ENCODE measurements at places on chromosomes 16 and 17.
A peak's percentile ranks its signal among the peaks of the same experiment; 100 is the strongest.

DNA sequence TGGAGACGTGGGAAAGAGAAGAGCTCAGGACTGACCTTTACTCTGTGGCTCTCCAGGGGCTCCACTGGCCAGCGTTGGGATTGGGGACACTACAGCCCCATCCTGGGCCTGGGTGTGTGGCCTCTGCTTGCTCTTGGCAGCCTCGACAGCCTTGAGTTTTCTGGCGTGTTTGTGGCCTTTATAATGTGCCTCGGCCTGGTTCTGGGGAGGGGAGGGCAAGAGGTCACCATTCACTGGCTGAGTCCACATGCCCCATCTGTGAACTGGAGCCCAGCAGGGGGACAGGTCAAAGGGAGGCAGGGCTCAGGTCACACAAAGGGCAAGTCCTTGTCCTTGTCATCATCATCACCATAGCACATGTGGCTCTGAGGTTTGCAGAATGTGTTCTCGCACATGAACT is 11.7 kb downstream of the NKIRAS2 start:
- DNase-seq: no peak

GRCh38 chr16:69761983-69762813 is at the start of gene WWP2:
Gene WWP2 (plus strand): TSS chr16:69762332. CDS start chr16:69787011, 24,679 bp downstream.
- peak; percentile 88 for DNase-seq

DNA sequence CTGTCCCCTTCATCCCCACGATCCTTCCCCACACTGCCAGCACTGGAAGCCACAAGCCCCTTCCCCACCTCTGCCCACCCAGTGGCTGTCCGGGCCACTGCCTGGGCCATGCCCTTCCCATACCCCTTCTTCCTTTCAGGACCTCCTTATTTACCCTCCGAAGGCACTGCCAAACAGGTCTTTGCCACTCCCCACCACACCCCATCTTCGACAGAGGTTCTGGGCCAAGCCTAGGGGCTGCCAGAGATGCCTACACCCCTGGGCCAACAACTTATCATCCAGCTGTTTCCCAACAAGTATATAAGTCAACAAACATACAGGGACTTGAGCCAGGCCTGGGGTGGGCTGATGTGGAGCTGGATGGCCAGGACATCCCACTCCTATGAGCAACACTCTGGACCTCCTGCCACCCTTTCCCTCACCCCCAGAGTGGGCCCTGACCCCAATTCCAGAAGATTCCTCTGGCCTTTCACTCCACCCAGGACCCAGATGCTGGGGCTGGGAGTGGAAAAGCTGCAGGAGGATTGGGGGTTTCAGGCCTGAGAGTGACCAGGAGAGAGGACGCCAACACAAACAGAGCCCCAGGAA is 1.5 kb upstream of the PPP1R1B start:
- DNase-seq: no peak

GRCh38 chr17:42276609-42277341 is 584 bp upstream of the STAT5B start:
- peak; percentile 79 for DNase-seq

DNA sequence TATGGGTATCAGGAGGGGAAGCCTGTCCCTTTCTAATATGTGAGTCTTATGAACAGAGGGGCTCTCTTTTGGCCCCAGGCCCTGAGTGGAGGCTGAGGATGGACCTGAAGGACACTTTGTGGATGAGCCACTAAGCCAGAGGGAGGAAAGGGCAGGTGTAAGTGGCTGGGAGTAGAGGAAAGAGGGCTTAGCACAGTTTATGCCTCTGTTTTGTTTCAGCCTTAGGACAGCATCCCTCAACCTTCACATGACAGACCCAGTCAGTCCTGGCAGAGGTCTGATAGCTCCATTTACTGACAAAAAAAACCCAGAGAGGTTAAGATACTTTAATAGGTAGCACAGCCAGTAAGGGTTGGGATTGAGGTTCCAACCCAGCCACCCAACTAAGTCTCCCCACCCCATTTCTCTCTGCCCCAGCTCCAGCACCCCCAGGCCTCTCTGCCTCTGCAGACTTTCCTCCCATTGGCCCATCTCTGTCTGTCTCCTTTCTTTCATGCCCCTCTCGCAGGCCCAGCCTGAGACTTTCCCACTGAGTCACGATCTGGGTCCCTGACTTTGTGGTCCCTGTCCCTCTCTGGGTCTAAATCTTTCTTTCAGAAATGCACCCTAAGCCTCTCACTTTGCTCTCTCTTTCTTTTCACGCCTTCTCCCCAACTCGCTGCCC is 4.7 kb upstream of the TBX21 start:
- DNase-seq: no peak

DNA sequence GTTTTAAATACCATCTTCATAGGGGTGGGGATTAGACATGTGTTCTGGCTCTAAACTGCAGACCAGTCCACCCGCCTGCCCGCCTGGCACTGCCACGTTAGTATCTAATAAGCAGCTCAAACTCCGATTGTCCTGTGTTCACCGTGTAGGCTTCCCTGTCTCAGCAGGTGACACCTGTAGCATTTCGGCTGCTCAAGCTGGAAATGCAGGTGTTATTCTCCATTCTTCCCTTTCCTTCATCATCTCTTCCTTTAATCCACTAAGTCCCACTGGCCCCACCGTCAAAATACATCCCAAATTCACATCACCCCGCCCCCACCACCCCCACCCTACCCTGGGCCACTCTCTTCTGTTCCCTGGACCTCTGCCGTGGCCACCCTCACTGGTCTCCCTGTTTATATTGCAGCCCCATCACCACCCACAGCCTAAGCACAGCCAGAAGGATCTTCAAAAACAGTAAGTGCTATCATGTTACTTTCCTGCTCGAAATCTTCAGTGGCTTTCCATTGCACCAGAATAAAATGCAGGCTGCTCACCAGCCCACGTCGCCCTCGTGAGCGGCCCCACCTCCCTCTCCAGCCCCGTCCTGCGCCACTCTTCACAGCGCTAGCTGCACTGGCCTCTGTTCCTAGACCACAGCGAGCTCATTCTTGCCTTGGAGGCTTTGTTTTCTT is 65.1 kb downstream of the RTN4RL1 start:
- peak; percentile 56 for DNase-seq

- peak; percentile 55 for DNase-seq
Observed at GRCh38 chr17:82647593-82648164, 565 bp downstream of the WDR45B start.

DNA sequence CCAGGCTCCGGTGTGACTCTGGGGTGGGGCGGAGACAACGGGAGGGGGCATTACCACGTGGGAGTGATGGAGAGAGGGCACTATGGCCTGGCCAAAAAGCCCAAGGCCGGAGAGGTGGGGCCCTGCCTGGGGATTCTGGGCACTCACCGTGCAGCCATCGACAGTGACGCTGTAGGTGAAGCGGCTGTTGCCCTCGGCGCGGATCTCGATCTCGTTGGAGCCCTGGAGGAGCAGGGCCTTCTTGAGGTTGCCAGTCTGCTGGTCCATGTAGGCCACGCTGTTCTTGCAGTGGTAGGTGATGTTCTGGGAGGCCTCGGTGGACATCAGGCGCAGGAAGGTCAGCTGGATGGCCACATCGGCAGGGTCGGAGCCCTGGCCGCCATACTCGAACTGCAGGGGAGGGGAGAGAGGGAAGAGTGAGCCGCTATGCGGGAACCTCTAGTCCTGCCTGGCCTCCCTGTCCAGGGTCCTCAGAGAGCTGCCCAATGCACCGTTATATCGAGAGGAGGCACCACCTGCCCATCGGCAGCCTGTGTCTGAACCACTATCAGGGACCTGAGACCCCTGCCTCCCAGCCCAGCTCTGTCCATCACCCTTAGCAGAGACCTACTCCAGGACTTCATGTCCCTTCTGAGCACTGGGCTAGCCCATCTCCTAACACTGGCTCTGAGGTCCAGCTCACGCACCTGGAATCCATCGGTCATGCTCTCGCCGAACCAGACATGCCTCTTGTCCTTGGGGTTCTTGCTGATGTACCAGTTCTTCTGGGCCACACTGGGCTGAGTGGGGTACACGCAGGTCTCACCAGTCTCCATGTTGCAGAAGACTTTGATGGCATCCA is 15.6 kb downstream of the COL1A1 start:
- no peak for DNase-seq

DNA sequence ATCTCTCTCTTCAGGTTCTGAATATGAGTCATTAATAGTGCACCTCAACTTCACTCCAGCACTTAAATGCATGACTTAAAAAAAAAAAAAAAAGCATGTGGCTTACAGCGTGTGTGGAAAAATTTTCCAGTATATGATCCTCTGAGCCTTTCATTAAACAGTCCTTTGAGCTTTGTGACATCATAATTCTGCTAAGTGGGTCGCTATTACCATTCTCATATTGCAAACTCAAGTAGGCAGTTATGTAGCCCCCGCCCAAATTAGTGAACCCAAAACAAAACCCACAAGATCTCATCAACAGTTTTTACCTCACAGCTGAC is 672 bp downstream of the CMTR2 start:
- DNase-seq: no peak

DNA sequence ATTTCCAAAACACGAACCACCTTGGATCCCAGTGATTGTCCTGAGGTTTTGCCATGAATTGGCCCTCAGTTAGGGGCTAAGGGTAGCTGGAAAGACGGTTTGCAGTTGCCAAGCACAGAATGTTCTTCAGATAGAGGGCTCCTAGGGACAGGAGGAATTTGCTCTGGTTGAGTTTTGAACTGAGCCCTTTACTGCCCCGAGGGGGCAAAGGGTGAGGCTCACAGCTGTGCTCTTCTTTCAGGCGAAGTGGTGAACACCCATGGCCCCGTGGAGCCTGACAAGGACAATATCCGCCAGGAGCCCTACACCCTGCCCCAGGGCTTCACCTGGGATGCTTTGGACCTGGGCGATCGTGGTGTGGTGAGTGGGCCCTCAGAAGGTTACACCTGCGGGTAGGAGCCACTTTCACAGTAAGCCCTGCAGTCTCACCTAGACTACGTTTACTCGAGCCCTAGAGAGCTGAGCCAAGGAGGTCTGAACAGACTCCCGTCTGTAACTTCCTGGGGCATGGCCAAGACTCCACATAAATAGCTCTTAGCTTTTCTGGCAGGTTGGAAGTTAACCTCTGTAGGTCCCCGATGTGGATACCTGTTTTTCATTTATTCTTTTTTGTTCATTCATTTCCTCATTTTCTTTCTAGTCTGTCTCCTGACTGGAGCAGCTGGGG is 32.5 kb downstream of the NMT1 start:
- DNase-seq: no peak

- no peak for DNase-seq
Observed at GRCh38 chr16:58882292-58882691, 148.2 kb upstream of the GOT2 start.

DNA sequence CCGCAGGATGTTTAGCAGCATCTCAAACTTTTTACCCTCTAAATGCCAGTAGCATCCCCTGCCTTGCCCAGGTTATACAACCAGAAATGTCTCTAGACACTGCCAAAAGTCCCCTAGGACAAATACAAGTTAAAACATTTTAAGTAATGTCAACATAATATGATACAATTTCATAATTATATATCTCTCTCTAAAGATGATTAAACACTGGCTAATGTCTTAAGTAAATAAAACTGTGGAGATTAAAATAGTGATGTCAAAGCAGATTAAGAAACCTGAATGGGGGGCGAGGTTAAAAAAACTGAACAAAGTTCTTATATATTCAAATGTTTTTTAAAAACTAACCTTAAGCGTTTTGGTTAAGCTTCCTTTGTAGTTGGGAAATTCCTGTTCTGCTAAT is 62.1 kb downstream of the CFDP1 start:
- DNase-seq: no peak

GRCh38 chr17:38911081-38911730 is 14.2 kb upstream of the LASP1NB start:
- DNase-seq: no peak

GRCh38 chr17:53655591-53655990 is 167.1 kb upstream of the KIF2B start:
- DNase-seq: no peak

- peak; percentile 61 for DNase-seq
Observed at GRCh38 chr16:85227084-85227945, 115.0 kb upstream of the CIBAR2 start.

DNA sequence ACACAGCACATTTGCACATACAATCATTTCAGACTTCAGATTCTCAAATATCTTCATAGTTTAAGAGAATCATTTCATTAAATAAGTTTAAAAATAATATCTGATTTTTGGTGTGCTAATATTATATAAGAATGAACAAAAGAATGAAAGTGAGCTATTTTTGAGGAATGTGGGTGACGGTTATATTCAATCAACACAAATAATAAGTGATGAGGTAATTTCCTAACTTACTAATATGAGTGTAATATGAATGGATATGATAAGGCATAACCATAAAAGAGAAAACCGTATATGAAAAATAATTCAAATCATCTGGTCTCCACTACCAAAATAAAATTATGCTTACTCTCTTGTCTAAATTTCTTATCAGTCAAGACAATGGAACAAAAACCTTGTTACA is 68.4 kb upstream of the NACA2 start:
- DNase-seq: no peak

GRCh38 chr16:10575506-10576130 is 4.8 kb downstream of the EMP2 start:
- peak; percentile 18 for DNase-seq

GRCh38 chr17:77142689-77143088 is 1.9 kb downstream of the SEC14L1 start:
- no peak for DNase-seq

GRCh38 chr17:43540821-43541674 is 5.1 kb downstream of the ETV4 start:
- DNase-seq: no peak

DNA sequence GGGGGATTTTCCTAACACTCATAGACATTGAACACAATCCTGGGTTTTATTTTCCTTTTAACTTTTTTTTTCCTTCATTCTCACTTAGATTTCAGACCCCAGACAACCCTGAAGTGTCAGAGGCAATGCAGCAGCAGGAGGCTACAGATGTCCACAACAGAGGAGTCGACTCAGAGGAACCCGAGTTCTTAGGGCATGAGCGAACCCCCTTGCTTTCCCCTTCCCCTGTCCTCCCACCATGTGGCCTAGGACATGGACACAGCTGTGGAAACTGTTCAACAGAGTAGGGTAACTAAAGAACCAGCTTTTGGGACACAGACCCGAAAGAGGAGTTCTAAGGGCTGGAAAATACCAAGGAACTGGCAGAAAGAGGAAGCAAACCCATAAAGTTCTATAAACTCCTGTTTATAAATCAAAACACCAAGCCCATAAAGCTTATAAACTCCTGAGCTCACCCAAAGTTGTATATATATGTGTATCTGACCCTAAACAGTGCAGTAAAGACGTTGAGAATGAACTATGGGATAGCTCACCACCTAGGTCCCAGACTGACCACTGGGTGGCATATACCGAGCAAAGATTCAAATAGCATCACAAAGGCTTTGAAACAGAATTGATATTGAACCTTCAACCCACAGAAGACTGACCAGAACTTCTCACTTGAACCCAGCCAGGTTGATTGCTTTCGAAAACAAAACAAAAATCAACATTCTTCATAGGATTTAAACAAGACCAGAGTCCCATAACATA is 33.9 kb downstream of the CMTM4 start:
- DNase-seq: peak; percentile 37
